ENCODE measurements at places on chromosomes 2 and 18.

- DNase-seq = peak; percentile 62
These were observed 100.2 kb downstream of the AGAP1 start for GRCh38 chr2:235594041-235594440.

- no peak for DNase-seq
These were observed 36.2 kb downstream of the TNS1 start for GRCh38 chr2:217966423-217967070.

GRCh38 chr2:241958818-241959545, 89.5 kb downstream of the RTP5 start:
- no peak for DNase-seq

DNA sequence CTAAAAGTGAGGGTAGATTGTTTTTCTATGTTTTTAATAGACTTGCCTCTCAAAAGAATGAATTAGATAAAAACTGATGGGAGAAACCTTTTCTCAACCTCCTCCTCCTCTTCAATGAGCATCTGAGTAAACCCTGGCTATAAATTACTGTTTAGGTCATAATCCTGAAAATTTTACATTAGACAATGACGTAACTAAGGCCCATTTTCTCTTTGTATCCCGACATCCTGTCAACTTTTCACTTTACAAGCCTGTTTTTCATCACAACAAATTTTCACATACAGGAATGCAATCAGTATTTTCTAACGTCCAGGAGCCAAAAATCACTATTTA, 1.3 kb downstream of the SPIRE1 start:
- no peak for DNase-seq

- DNase-seq = no peak
These were observed 10.1 kb upstream of the SULT1C2 start for GRCh38 chr2:108278631-108279030.

DNA sequence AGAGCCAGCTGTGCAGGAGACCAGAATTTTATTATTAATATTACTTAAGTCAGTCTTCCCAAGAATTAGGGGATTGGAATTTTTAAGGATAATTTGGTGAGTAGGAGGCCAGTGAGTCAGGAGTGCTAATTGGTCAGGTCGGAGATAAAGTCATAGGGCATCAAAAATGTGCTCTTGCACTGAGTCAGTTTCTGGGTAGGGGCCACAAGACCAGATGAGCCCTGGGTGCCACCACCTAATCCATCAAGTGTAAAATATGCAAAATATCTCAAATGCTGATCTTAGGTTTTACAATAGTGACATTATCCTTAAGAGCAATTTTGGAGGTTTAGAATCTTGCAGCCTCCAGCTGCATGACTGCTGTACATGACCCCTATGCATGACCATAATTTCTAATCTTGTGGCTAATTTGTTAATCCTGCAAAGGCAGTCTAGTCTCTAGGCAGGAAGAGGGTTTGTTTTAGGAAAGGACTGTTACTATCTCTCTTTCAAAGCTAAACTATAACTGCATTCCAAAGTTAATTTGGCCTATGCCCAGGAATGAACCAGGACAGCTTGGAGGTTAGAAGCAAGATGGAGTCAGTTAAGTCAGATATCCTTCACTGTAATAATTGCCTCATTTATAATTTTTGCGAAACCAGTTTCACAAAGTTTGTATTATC, 215.9 kb downstream of the RNF152 start:
- DNase-seq = no peak

DNA sequence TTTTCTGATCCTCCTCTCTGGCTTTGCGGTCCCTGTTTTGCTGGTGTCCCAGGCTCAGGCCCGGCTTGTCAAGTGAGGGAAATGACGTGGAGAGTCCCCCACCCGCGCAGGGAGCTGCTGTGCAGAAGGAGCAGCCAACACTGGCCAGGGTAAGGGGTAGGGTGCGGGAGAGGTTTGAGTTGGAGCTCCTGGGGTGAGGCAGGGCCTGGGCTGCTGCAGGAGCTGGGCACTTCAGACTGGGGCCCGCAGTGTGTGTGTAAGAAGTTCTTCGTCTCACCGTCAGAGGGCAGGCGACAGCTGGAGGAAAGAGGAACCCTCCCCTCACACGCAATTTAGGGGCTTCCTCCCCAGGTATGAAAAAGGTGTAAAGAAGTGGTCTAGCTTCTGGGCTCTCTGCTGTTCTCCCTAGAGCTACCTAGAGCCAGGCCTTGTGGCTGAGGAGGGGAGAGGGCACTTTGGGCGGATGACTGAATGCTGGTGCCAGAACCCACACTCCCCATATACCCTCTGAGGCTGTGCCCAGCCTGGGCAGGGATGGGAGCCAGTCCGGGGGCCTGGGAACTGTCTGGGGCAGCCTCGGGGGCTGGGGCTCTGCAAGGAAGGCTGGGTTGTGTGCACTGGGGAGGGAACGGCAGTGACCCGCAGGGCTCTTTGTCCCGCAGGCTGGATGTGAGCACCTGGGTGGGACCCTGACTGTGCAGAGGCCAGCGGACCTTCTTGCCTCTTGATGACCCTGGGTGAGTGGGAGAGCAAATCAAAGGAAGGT, 11.8 kb downstream of the CELF4 start:
- DNase-seq = no peak

GRCh38 chr2:215919624-215920243, 93.6 kb downstream of the MREG start:
- DNase-seq = no peak

DNA sequence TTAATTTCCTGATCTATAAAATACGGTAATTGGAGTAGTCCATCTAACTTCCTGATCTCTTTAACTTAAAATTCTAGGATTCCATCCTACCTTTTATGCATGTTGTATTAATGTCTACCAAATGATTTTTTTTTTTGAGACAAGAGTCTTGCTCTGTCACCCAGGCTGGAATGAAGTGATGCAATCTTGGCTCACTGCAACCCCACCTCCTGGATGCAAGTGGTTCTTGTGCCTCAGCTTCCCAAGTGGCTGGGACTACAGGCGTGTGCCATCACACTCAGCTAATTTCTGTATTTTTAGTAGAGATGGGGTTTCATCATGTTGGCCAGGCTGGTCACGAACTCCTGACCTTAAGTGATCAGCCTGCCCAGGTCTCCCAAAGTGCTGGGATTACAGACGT, 47.8 kb downstream of the CFAP36 start:
- DNase-seq = no peak

- no peak for DNase-seq
These were observed 37.7 kb upstream of the SLC25A52 start for GRCh38 chr18:31798399-31798798.

- no peak for DNase-seq
These were observed 37.3 kb downstream of the RHBDD1 start for GRCh38 chr2:226873051-226873620.

GRCh38 chr2:62531594-62531993, 25.6 kb upstream of the TMEM17 start:
- DNase-seq = no peak

GRCh38 chr2:196291873-196292800, 120.8 kb upstream of the STK17B start:
- DNase-seq = no peak

GRCh38 chr2:238459081-238459629, 32.4 kb downstream of the ASB1 start:
- DNase-seq = no peak

GRCh38 chr2:32011485-32011960, 715 bp upstream of the MEMO1 start:
- no peak for DNase-seq

DNA sequence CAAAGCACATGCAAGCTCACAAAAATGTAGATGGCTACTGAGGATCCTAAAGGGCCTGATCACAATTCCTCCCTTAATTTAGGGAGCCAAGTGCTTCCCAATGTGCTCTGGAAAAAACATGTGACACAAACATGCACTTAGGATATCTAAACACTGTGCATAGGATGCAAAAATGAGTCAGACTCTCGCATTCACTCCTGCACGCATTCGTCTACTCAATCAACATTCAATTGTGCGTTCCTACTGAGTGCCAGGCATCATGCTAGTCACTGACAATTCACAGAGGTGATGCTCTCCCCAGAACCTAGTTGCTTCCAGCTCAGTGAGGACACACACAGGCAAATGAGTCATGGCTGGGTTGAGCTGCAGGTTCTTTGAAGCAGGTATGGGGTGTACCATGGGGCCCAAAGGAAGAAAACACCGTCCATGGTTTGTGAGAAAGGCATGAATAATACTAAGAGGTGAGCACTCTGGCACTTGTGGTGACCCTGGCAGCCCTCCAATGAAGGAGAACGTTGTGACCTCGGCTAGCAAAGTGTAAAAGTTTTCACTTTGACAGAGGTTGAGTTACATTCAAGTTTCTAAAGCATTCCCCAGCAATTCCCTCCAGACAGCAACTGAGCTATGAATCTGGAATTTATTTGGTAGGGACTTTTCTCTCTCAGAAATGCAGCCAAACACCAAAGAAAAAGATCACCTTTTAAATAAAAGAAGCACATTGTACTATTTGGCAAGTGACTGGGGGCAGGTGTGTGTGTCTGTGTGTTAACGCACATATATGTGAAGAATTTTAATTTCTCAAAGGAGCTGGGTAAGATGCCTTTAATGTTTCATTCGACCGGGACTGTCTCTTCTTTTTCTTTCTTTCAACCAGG, 173.3 kb downstream of the ALPK2 start:
- no peak for DNase-seq

- DNase-seq = no peak
These were observed 2.1 kb upstream of the MOCOS start for GRCh38 chr18:36185157-36185556.

GRCh38 chr2:237229905-237230304, 144.2 kb downstream of the COPS8 start:
- DNase-seq = no peak

DNA sequence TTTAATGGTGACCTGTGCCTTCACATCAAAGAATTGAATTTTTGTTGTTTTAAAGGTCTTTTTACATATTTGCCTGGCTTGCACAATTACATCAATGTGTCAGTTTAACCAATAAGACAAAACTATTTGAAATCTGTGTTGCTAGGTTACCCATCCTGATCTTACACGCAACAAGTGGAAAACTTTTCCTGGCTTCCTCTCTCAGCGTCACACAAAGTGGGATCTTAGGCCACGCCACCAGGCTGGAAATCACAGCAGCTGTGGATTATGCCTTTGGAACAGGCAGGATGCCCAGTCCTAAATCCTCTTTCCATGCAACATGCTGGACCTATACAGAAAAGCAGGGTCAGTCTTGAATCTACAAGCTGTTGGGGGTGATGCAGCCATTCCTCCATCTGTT, 298.2 kb upstream of the HNRNPA3 start:
- no peak for DNase-seq

GRCh38 chr2:66443186-66443978, 8.5 kb downstream of the MEIS1 start:
- DNase-seq = no peak

DNA sequence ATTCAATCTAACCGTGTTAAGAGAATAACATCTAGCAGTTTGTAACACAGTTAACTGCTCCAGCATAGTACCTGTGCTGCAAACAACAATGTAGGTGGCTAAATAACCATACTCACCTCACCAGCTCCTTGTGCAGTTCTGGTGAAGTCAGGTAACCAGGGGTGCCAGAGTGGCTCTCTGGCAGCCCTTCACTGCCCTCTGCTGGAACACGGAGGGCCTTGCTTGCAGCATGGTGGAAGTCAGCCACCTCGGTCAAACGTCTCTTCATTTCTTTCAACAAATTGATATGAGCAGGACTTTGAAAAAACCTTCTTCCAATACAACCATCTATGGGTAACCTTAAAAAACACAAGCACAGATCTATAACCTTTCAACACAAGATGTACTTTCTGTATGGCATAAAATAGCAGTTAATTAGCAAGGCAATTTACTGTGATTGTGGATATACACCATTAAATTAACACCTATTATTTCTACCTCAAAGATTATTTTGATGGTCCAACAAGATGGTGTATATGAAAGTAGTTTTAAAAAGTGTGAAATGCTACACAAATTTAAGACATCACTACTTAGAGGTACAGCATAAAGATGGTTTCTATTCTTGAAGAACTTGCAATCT, 56.6 kb downstream of the EPG5 start:
- DNase-seq = no peak

GRCh38 chr2:48944956-48945355, 189.4 kb upstream of the LHCGR start:
- no peak for DNase-seq

GRCh38 chr2:98799375-98800329, 68.7 kb upstream of the MGAT4A start:
- no peak for DNase-seq

GRCh38 chr2:237345891-237346640, 67.9 kb downstream of the COL6A3 start:
- no peak for DNase-seq

DNA sequence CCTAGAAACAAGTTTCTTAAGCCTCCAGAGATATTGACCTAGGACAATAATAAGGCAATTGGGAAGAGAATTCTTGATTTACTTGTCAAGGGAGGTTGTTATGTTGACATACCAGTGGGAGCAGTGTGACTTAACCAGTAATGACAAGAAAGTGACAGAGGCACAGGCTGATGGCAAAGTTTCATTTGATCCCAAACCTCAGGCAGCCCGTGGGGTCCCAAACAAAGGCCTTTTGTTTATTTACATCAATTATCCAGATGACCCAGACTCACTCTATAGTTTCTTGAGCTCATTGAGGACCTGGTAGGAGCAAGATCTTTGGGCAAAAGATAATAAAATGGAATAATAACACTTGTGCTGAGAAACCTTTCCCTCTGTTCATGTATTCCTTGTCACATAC, 336.8 kb downstream of the ARL6IP6 start:
- no peak for DNase-seq

DNA sequence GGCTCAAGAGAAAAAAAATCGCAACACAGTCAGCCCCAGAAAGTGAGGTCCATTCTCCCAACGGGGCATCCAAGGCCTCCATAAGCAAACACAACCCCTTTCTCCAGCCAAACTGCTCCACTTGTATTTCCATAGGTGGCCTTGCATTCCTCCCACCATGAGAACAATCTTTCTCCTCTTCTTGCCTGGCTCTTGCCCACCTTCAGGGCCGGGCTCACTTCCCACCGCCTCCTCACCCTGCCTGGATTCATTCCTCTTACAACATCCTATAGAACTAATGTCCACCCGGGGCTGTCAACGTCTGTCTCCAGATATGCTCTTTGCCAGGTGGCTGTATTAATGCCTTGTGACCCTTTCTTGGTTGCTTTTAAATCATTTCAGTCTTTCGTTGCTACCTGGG, 124.5 kb downstream of the SMAD7 start:
- DNase-seq = no peak

GRCh38 chr2:115596659-115597375, 1154.4 kb downstream of the DPP10 start:
- no peak for DNase-seq

GRCh38 chr2:171513719-171514160, 8.5 kb upstream of the CYBRD1 start:
- DNase-seq = no peak

DNA sequence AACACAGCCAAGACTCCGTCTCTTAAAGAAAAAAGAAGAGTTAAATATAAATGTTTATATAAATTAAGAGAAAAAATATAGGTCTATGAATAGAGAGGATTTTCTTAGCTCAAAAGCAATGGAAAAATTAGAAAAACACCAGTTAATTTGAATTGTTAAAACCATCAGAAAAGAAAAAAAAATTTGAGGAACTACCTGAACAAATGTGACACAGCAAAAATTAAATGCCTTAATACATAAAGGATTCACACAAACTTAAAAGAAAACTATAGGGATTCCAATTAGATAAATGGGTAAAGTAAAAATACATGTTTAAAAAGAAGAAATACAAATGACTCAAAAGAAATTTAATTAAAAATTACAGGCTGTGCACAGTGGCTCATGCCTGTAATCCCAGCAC, 147.9 kb upstream of the DNMT3A start:
- DNase-seq = no peak

- DNase-seq = no peak
These were observed 126.1 kb downstream of the OLA1 start for GRCh38 chr2:174122185-174122584.

All from SIG-M5 (cell line).